Activated CD4-positive, alpha-beta T cell treated with anti-CD3 and anti-CD28 coated beads, Interleukin-2, amount 10 ng/mL, durations not matched to agents 7 days and 5 days (primary cell): ENCODE measurements at places on chromosomes 12 and 14. TPM values are rescaled to one million over a fixed set of nuclear protein-coding genes. Genes with fewer than 3 reads are reported as not detected.

Gene GCN1
- total RNA-seq = 95.5 TPM

Gene ACOT6
- not detected for total RNA-seq

Gene SLC6A15
- not detected for total RNA-seq

Gene KRT78
- total RNA-seq = not detected

Gene COPZ1
- 113 TPM for total RNA-seq

Gene CLEC6A
- not detected for total RNA-seq

Gene DDX11
- total RNA-seq = 181 TPM

Gene C12orf60
- total RNA-seq = 1.3 TPM

Gene PTHLH
- total RNA-seq = not detected

Gene DEPDC4
- 2.1 TPM for total RNA-seq

Gene RNU6-7
- not detected for total RNA-seq

Gene ARHGAP9
- total RNA-seq = 259 TPM

Gene MBD6
- total RNA-seq = 80.1 TPM

Gene PHC1
- 25.0 TPM for total RNA-seq

Gene POTEM
- total RNA-seq = not detected

Gene ANO4
- total RNA-seq = not detected

Gene STAC3
- total RNA-seq = 5.2 TPM

Gene SLC7A8
- 0.27 TPM for total RNA-seq

Gene GNB3
- total RNA-seq = not detected

Gene GALNT9
- not detected for total RNA-seq

Gene COCH
- 0.10 TPM for total RNA-seq

Gene PPP1R36
- 0.50 TPM for total RNA-seq

Gene DCTN2
- 80.5 TPM for total RNA-seq

Gene CPSF6
- 97.4 TPM for total RNA-seq

Gene ATL1
- total RNA-seq = 0.67 TPM

Gene ALKBH2
- 13.0 TPM for total RNA-seq

Gene SERPINA12
- total RNA-seq = not detected

Gene LMO3
- total RNA-seq = not detected

Gene OR4E2
- total RNA-seq = not detected

Gene PITPNM2
- 21.8 TPM for total RNA-seq

Gene MMP17
- total RNA-seq = not detected

Gene NUDT4
- total RNA-seq = 41.0 TPM

Gene NGB
- not detected for total RNA-seq

Gene FSCB
- not detected for total RNA-seq

Gene FGF23
- not detected for total RNA-seq

Gene SOCS2
- 31.6 TPM for total RNA-seq

Gene GPRC5D
- 0.67 TPM for total RNA-seq

Gene ZBTB1
- 66.7 TPM for total RNA-seq

Gene CARMIL3
- 1.1 TPM for total RNA-seq

Gene SERPINA1
- 4.1 TPM for total RNA-seq

Gene ZNF641
- total RNA-seq = 21.5 TPM

Gene SIX6
- not detected for total RNA-seq

Gene TAS2R8
- not detected for total RNA-seq

Gene LRRK2
- not detected for total RNA-seq

Gene HAL
- total RNA-seq = 0.69 TPM

Gene C1S
- 1.1 TPM for total RNA-seq

Gene GPR162
- 0.29 TPM for total RNA-seq

Gene TMPRSS12
- total RNA-seq = not detected

Gene CSRP2
- not detected for total RNA-seq

Gene NELL2
- total RNA-seq = 55.1 TPM

Gene KRT80
- total RNA-seq = not detected

Gene ITGA5
- 83.5 TPM for total RNA-seq

Gene MANSC1
- total RNA-seq = 0.25 TPM

Gene NPFF
- total RNA-seq = not detected
